Muscle of arm (tissue), 14 donors: ENCODE measurements at places on chromosomes 7 and 10. TPM values are rescaled to one million over a fixed set of nuclear protein-coding genes. Genes with fewer than 3 reads are reported as not detected.
A peak's percentile ranks its signal among the peaks of the same experiment; 100 is the strongest.

Gene C7orf33
- 1.6 TPM for polyA plus RNA-seq

Gene SLC13A4
- 2.6 TPM for polyA plus RNA-seq

GRCh38 chr7:2659556-2660358 is 28.0 kb downstream of the TTYH3 start:
- no peak for DNase-seq

DNA sequence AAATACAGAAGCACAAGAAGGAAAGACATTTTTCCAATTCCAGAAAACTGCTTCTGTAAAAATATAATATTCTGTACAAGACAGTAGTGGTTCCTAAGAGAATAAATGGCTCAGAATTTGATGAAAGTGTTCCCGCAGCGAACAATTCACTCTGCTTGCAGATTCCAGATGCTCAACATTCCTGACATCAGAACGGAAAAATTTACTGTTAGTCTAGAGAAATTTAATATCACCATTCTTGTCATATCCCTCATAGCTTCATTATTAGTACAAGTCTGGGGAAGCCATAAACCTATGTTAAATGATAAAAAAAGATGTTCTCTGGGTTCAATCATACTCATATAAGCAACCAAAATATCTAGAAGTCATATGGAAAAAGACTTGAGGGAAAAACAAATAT is 83.6 kb downstream of the MPP7 start:
- peak; percentile 51 for DNase-seq

DNA sequence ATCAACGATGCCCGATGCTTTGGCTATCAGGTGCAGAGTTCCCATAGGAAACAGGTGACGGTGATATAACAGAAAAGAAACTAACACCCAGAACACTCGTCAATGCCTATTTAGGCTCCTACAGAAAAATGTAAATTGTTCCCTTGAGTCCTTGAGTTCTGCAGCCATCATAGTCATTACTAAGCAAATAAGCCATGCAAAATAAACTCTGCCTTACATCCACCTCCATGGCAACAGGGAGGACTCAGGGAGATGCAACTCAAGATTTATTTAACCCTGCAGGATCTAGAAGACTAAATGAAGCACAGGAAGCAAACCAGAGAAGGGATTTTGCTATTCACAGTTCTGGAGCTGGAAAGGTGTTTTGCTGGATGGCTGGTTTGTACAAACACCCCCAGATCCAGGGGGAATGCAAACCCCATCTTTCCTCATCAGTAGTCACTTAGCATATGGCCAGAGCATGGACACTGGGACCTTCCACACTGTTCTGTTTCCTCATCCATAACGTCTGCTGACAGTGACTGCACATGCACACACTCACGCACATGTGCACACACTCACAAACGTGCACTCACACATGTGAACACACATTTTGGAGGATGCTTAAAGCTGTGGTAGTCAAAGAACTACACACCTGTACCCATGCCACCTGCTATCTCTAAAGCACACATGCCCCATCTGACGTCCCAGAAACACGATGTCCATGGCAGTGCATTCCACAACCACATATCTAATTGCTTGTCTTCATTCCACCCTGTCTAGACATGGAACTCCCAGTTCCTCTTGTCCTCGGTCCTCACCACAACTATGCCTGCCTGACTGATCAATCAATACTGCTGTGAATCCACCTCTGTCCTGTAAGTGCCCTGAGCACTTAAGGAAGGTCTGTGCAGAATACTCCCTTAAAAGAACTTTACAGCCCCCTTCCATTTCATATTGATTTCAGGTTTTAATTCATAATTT is 178.2 kb downstream of the COBL start:
- DNase-seq = no peak
